ENCODE measurements at places on chromosomes 1 and 21. TPM values are rescaled to one million over a fixed set of nuclear protein-coding genes. Genes with fewer than 3 reads are reported as not detected.

ALX3 gene
- not detected for polyA plus RNA-seq

GRCh38 chr1:77227381-77227780 is 8.2 kb upstream of the PIGK start:
- DNase-seq: no peak

- DNase-seq: no peak
These were observed 49.1 kb upstream of the EPS8L3 start for GRCh38 chr1:109812691-109813393.

- no peak for DNase-seq
These were observed 329.3 kb upstream of the NR5A2 start for GRCh38 chr1:199698222-199698621.

DNA sequence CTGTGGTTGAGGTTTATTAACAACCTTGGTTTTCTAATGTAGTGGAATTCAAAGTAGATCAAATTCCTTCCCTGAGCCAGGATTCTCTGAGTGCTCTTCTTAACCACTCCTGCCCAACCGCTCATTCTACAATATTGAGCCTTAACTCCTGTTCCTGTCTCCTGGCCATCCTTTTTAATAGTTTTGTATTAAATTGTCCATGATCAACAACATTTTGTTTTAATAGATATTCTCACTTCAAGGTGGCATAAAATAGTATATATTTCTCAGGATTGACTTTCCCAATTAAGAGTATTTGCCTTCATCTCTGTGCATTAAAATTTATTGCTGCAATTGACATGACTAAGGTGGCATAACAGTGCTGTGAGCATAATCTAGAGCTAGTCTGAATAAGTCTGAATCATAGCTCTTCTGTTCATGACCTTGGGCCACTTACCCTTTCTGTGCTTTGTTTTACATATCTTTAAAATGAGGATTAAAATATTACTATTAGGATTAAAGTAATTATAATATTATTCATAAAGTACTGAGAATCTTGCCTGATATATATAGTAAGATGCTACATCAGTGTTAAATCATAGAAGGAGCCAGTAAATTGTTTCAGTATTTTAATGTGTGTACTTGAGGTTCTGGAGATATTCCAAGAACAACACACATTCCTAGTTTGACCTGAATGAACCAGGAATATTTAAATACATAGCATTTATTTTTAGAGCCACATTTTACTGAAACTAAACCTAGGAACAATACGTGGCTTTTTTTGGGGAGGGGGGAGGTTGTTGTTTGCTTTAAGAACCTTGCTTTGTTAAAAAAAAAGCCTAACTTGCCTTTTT is 76.4 kb downstream of the ADGRL2 start:
- DNase-seq: peak; percentile 75

Measured in GM23248 (cell line).